MV-4-11 (cell line): ENCODE measurements at places on chromosomes 7 and 10.

DNA sequence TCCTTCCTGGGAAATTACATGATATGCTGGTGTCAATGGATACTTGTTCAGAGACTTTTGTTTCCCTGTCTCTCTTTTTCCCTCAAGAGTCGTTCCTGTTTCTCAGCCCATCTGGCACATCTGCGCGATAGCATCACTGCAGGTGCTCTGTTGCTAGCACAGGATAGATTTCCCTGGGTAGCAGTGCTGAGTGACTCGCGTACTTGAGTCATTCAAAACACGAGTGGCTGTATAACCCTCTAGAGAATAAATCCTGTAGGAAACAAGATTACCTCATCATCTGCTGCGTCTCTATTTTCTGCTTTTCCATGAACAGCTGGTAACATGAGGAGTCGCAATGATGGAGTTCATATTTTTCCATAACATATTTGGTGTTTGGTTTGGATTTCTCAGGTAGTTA, 452.0 kb upstream of the FZD8 start:
- no peak for DNase-seq

DNA sequence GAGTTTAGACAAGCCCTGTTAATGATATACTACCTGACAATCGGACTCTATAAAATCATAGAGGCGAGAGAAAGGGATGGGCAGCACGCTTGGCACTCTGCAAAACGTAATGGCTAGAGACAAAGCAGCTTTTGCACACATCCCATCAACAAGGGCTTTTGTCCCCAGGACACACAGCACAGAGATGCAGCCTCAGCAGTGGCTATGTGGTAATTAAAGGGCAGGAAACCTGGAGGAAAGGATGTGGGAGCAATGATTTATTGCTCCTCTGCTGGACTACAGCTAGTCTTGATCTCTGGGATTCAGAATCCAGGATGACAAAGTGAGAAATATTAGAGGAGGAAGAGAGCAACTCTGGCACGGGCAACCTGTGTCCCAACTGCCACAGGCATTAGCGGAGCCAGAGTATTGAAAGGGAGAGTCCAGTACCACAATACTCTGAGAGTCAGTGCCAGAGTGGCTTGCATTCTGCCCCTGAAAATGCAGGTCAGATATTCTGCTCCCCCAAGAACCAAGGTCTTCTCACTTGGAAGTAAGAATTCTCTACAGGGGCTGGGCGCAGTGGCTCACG, 96.5 kb downstream of the ARMH3 start:
- no peak for DNase-seq

GRCh38 chr7:84744385-84744784, 442.5 kb downstream of the SEMA3D start:
- DNase-seq = no peak

DNA sequence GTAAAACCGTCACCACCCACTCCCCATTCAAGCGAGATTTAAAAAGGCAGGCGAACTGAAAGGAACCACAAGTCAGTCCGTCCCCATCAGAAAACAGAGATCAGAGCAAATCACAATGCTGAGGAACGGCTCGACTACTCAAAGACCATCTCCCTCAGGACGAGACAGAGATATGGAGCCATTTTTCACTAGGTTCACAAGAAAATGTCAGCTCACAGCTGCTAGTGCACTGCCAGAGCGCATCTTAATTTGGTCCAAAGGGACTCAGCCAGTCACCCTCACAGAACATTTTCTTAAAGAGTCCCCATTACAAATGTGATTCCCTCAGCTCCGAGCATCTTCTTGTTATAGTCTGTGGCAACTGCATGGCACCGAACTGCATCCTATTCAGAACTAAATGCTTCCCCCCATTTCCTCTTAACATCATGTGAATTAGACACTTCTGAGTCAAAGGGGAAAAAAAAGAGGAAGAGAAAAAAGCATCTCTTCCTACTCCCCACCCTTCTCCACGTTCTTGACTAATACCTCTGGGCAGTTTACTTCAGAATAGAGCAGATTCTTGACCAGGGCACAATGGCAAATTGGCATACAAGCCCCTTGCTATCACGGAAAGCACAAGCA, 683.9 kb downstream of the MAGI2 start:
- peak; percentile 81 for DNase-seq

DNA sequence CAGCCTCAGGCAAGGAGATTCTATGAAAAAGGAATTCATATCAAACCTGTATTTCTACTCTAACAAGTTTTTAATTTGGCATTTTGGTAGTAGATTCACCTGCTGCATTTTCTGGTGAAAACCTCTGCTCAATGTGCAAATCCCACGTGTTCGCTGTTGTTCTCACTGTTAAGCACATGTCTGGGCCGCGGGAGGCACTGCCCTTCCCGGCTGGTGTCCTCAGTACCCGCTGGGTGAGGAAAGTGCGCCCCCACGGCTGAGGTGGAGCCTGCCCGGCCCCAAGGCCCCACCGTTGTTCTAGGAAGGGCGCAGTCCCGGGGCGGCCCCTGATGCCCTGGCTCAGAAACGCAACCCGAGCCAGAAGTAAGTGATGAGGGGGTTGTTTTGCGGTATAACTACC, 193.4 kb upstream of the VWC2 start:
- no peak for DNase-seq

- DNase-seq = no peak
These were observed 237.4 kb upstream of the SEMA3D start for GRCh38 chr7:85424298-85424697.

DNA sequence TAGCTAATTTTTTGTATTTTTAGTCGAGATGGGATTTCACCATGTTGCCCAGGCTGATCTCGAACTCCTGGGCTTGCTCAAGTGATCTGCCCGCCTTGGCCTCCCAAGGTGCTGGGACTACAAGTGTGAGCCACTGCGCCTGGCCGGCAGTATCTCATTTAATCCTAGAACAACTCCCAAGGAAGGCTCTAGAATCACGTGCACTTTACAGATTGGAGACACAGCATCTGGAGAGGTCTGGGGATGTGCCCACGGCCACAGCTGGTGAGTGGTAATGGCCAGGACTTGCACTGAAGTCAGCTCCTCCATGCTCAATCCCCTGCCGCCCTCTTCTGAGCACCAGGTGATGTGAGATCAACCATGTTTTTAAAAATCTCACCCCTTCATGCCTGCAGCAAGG, 43.1 kb downstream of the CARD11 start:
- no peak for DNase-seq

DNA sequence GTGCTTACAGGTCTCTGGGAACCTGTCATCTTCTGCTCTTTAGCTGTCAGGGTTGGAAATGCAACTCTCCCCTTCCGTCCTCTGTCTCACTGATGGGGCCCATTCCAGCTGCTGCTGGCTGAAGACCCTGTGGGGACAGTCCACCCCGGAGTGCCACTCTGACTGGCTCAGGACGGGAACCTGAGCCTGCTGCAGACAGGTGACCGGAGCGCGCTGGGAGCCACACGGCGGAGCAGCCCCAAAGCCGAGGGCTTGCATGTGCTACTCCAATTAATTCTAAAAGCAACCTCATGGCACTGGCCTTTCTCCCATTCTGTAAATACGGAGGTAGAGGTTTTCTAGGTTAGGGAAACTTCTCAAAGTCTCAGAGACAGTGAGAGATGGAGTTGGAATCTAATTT, 223.5 kb upstream of the PITRM1 start:
- no peak for DNase-seq

- no peak for DNase-seq
These were observed 165.7 kb upstream of the MAGI2 start for GRCh38 chr7:79619216-79619615.

GRCh38 chr7:140153666-140154161, 23.1 kb downstream of the KDM7A start:
- peak; percentile 2 for DNase-seq

GRCh38 chr7:149719050-149719899, 54.1 kb downstream of the ZNF467 start:
- peak; percentile 63 for DNase-seq

DNA sequence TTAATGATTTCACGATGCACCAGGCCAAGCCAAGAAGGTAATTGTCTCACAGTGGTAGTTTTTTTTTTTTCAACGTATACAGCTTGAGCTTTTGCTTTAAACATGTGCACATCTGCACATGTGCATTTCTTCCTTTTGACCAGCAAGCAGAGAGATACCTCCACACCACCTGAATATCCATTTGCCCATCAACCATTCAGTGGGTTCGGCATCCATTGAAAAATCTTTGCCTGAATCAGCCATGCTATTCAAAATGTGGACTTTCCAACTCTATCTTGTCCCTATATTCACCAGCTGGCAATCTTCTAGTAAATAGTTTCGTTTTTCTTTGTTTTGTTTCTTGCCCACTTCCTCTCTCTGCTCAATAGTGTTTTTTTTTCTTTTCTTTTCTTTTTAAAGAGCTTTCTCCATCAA, 7.7 kb upstream of the TRA2A start:
- peak; percentile 63 for DNase-seq

DNA sequence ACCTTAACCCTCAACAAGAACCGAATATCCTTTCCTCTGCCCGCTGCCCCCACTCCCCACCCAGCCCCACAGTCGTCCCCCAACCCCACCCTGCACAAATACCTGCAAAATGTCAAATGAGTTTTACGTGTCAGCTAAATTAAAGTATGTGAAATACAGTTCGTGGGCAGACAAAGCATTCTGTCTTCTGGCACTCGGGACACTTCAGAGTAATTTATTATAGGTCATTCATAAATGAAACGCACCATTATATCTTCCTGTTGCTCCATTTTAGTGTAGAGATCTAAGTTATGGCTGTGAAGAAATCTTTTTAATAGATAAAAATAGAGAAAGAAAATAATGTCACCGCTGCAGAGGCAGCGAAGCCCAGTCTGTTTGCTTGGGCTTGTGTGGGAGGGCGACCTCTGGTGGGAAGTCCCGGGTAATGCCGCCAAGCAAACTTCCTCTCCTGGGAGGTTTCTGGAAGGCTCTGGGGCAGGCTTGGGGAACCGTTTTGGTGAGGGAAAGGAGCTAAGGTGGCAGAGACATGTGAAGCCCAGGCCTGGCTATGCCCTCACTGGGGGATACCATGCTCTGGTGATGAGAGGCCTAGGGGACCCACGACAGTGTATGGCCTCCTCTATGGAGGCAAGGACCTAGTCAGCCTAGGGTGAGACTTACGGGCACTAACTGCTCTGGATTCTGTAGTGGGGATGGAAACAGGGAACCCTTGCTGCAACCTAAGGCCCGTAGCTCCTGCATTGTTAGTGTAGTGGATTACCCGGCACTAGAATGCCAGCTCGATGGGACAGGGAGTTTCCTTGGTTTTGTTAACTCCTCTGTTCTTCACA, 604.9 kb downstream of the LRMDA start:
- DNase-seq = peak; percentile 49

DNA sequence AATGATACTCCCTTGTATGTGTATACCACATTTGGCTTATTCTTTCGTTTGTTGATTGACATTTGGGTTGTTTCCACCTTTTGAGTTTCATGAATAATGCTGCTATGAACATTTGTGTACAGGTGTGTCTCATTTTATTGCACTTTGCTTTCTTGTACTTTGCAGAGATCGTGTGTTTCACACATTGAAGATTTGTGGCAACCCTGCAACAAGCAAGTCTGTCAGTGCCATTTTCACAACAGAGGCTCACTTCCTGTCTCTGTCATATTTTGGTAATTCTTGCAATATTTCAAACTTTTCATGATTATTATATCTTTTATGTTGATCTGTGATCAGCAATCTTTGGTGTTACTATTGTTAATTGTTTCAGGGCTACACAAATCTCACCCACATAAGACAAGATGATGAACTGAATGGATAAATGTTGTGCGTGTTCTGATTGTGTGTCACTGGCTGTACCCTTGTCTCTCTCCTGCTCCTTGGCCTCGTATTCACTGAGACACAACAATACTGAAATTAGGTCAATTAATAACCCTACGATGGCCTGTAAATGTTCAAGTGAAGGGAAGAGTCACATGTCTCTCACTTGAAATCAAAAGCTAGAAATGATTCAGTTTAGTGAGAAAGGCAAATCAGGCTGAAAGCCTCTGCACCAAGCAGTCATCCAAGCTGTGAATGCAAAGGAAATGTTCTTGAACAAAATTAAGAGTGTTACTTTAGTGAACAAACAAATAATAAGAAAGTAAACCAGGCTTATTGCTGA, 133.6 kb upstream of the JCAD start:
- DNase-seq = no peak

DNA sequence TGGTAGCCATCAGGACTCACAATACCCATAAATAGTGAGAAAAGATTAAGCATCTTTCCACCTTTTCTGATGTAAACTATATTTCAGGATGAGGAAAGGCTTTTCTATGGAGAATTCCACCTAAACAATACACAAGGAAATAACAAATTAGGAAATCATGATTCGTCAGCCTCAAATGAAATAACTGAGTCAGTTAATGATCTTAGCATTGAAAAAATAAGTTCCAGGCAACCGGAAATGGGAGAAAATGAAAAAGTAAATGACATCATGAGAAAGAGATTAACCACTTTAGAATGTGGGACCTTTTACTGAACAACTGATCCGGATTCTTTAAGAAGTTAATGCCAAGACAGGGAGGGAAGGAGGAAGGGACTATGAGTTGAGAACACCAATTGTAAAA, 742.3 kb downstream of the TNS3 start:
- no peak for DNase-seq

DNA sequence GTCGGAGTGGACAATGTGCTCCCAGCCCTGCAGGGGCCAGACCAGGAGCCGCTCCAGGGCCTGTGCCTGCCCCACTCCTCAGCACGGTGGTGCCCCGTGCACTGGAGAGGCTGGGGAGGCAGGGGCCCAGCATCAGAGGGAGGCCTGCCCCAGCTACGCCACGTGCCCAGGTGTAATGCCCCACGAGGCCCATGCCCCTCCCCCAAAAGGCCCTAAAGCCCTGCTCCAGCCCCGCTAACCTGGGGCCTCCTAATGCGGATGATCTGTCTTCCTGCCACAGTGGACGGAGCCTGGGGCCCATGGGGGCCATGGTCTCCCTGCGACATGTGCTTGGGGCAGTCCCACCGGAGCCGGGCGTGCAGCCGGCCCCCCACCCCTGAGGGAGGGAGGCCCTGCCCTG, 23.7 kb upstream of the ZNF862 start:
- DNase-seq = no peak

GRCh38 chr7:43077285-43077684, 35.2 kb upstream of the HECW1 start:
- DNase-seq = peak; percentile 15

- DNase-seq = no peak
These were observed 342.1 kb downstream of the PHF14 start for GRCh38 chr7:11315666-11316258.

GRCh38 chr7:56157238-56157790, 41.1 kb upstream of the NUPR2 start:
- no peak for DNase-seq

- no peak for DNase-seq
These were observed 14.3 kb downstream of the MUC12 start for GRCh38 chr7:100983451-100984187.
